Lower lobe of right lung (tissue), 2 donors: ENCODE measurements at places on chromosomes 12 and 14.

DNA sequence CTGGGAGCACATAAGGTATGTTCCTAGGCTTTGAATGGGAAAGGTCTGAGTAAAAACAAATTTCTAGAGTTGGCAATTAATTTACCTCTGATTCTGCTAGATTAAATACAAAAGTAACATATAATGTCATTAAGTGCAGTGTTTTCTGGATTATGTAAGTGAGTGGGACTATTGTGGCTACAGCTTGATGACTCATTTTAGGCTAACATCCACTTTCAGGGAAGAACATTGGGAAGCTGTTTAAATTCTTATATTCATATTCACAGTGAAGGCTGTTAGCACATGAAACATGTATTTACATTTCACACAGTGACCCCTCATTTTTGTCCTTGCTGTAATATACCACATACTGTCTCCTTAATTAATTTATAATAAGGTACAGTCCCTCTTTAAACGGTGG, 13.2 kb upstream of the BMAL2 start:
- no peak for DNase-seq

DNA sequence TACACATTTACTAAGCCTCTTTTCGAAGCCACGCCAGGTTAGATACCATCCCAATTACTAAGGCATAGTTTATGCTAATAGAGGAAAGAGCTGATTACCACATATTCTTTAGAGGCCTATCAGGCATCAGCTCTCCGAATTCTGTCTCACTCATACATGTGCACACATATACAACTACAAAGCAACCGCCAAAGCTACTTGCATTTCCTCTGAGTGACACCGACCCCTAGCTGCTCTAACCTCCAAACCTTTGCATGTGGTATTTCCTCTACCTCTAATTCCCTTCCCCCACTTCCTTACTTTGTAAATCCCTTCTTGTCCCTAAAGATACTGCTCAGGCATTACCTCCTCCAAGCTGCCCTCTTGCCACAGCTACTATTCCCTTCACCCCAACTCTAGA, 107.2 kb downstream of the DUSP6 start:
- DNase-seq, result no peak

GRCh38 chr14:22226381-22226780, 362.6 kb downstream of the DAD1 start:
- peak; percentile 46 for DNase-seq

- DNase-seq, result no peak
These were observed 210.9 kb upstream of the PRKD1 start for GRCh38 chr14:30138567-30138966.

DNA sequence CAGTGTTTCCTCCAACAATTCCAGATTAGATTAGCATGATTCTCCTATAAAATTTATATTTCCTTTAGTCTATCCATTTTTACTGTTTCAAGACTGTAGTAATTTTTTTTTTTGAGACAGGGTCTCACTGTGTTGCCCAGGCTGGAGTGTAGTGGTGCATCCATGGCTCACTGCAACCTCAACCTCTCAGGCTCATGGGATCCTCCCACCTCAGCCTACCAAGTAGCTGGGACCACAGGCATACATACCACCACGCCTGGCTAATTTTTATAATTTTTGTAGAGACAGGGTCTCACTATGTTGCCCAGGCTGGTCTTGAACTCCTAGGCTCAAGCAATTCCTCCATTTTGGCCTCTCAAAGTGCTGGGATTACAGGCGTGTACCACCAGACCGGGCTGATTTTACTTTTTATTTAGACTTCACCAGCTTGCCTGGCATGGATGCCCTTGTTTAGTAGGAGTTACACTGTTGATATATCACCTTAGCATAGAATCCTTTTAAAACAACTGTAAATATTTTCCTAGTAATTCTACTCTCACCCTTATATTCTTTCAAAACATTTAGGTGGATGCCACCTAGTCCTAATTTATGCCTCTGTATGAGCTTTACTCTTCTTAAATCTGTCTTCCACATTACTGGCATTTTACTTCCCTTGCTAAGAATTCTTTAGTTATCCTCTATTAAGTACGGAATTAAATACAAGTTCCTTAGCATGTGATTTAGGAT, 55.8 kb upstream of the LIMA1 start:
- DNase-seq, result no peak

DNA sequence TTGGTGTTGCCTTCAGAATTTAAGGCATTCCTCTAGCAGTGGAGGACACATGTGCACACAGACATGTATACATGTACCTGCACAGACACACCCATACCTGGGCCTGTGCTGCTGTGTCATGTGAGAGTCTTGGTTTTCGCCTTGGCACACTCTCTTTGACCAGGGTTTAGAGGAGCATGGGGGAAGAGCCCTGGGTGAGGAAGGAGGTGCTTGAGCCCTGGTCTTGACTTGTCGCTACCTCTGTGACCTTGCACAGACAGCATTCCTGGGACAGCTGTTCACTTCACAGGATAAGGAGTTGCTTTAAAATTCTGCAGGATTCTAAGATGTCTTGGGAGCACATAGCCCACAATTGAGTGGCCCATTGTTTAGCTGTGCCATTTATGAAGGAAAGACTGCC, 94.7 kb downstream of the DDX51 start:
- no peak for DNase-seq
